ENCODE measurements at places on chromosomes 3 and 15. TPM values are rescaled to one million over a fixed set of nuclear protein-coding genes. Genes with fewer than 3 reads are reported as not detected.

Gene APOD
- 2.1 TPM for total RNA-seq

Gene FSIP1
- total RNA-seq: 0.40 TPM

Gene CCR3
- not detected for total RNA-seq

Gene APPL1
- total RNA-seq: 34.1 TPM

Gene PCYT1A
- 75.7 TPM for total RNA-seq

DNA sequence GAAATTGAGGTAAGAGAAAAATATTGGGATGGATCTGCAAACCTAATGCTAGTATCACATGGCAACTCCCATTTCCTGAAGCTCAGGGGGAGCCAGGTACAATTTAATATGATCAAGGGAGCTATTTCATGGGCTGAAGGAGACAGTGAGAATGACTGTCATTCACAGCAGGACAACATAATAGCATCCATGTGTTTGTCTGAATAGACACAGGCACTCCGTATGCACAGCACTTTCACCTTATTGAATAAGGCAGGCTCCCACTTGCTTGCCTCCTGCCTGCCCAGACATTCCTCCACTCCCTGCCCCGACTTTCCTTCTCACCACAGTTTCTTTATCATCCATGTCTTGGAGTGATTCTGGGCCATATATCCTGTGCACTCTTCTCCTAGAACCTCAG is 156.6 kb upstream of the SLC24A5 start:
- no peak overlapping the region for H3K27ac ChIP-seq
- no peak overlapping the region for H3K4me3 ChIP-seq
- H3K36me3 ChIP-seq: no peaks in the 10 kb centered on the region
- no peak for DNase-seq
- H3K27me3 ChIP-seq: peaks cover 16% of the 10 kb centered on the region

GRCh38 chr3:101722394-101723173 is 1.8 kb upstream of the CEP97 start:
- no peaks in the 10 kb centered on the region for H3K36me3 ChIP-seq
- H3K27me3 ChIP-seq: no peaks in the 10 kb centered on the region
- H3K4me3 ChIP-seq: no peak overlapping the region
- no peak overlapping the region for H3K27ac ChIP-seq
- DNase-seq: no peak

- H3K27me3 ChIP-seq: peaks cover 24% of the 10 kb centered on the region
- peaks cover 2% of the 10 kb centered on the region for H3K36me3 ChIP-seq
- no peak overlapping the region for H3K4me3 ChIP-seq
- no peak for DNase-seq
These were observed 643.9 kb upstream of the ADAMTS9 start for GRCh38 chr3:65331730-65332129.

DNA sequence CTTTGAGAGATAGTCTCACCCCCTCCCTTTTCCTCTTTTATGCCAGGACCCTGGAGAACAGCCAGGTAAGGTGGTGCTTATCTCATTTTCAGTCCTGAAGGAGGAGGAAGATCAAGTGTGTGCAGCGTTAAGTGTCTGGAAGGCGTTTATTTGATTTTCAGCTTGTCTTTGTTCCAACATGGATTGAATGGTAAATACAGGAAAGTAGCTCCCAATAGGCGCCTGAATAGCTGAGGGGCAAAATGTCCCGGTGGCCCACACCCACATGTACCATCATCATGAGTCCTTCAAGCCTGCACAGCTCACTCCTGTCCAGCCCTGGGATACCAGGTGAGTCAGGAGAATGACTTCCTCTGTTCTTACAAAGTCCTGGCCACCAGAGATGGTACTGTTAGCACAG is 73.5 kb downstream of the CEMIP start:
- H3K4me1 ChIP-seq: peaks cover 42% of the 10 kb centered on the region
- H3K36me3 ChIP-seq: peaks cover 23% of the 10 kb centered on the region
- no peaks in the 10 kb centered on the region for H3K27me3 ChIP-seq
- H3K27ac ChIP-seq: no peak overlapping the region
- no peak overlapping the region for H3K4me3 ChIP-seq
- no peak for DNase-seq

- peaks cover 7% of the 10 kb centered on the region for H3K4me1 ChIP-seq
- H3K27ac ChIP-seq: no peak overlapping the region
- H3K27me3 ChIP-seq: no peaks in the 10 kb centered on the region
- peaks cover 23% of the 10 kb centered on the region for H3K36me3 ChIP-seq
These were observed 8.6 kb downstream of the LPCAT4 start for GRCh38 chr15:34358367-34358766.

DNA sequence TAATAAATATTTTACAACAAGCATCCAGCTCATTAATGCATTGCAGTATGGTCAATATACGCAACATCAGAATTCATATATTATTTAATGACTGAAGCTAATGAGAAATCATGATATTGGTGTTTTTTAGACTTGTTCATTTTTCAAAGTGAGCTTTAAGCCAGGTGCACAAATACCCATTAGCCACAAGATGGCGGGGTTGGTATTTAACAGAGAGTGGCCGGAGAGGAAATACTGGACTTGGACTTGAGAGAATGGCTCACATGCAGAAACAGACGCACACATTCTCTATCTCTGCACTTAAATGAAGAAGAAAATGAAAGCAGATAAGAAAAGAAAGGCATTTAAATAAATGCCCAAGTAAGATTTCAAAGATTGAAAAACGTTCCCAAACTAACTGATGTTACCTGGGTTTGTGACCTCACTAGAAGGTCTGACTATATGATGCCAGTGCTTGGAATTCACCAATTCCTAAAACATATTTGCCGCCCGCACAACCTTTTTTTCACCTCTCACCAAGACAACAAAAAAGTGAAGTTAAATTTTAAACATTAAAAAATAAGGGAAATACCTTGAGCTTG is 21.2 kb upstream of the CRBN start:
- no peak for DNase-seq
- no peak overlapping the region for H3K4me3 ChIP-seq
- no peaks in the 10 kb centered on the region for H3K36me3 ChIP-seq
- no peak overlapping the region for H3K27ac ChIP-seq
- peaks cover 29% of the 10 kb centered on the region for H3K27me3 ChIP-seq

- H3K27ac ChIP-seq: no peak overlapping the region
- no peak for DNase-seq
- H3K4me1 ChIP-seq: no peaks in the 10 kb centered on the region
- H3K4me3 ChIP-seq: no peak overlapping the region
These were observed 52.2 kb downstream of the MOBP start for GRCh38 chr3:39519554-39520288.

DNA sequence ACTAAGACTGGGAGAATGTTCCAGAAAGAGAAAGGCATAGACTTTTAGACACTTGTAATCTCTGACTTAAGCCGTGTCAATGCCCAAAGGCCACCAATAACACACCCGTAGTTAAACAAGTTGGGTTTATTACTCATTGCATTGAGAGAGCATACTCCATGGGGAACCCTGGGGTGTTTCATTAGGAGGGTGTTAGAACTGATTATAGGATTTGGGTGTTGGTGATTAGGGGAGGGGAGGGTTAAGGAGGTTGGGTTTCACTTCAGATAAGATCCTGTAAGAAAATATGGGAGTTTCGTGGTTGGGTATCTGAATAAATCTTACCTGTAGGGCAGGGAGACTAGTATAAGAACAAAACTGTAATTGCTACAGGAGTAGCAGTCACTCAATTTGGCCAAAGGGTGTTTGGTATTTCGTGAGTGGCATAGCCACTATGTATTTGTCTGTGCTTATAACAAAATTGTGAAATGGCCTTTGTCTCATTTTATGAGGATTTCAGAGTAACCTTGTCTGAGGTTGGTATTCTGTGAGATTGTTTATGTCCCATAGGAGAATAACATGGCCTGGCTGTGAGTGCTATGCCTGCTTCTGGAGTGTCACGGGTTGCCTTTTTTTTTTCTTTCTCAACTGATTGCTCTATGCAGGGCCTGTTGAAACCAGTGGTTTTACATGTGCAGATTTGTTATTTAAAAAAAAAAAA is 2.9 kb downstream of the HACD3 start:
- peaks cover 48% of the 10 kb centered on the region for H3K4me1 ChIP-seq
- no peak for DNase-seq
- no peaks in the 10 kb centered on the region for H3K27me3 ChIP-seq
- H3K36me3 ChIP-seq: no peaks in the 10 kb centered on the region
- no peak overlapping the region for H3K4me3 ChIP-seq

DNA sequence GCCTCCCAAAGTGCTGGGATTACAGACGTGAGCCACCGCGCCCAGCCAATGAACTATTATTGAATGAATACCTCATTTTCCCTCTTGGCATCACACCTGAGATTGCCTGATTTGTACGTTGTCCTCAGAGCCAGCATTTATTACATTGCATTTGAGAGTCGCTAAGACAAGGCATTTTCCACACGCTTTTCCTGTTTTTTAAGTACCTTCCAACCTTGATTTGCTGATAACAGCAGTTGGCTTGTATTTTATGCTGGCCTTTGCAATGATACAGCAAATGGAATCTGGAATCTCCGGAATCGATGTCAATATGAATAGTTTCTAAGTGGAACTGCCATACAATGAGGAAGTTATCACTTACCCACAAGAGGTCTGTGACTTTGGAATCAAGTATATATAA is 15.7 kb upstream of the CNBP start:
- no peaks in the 10 kb centered on the region for H3K27me3 ChIP-seq
- DNase-seq: no peak
- H3K4me1 ChIP-seq: peaks cover 26% of the 10 kb centered on the region
- no peak overlapping the region for H3K27ac ChIP-seq
- H3K36me3 ChIP-seq: no peaks in the 10 kb centered on the region

DNA sequence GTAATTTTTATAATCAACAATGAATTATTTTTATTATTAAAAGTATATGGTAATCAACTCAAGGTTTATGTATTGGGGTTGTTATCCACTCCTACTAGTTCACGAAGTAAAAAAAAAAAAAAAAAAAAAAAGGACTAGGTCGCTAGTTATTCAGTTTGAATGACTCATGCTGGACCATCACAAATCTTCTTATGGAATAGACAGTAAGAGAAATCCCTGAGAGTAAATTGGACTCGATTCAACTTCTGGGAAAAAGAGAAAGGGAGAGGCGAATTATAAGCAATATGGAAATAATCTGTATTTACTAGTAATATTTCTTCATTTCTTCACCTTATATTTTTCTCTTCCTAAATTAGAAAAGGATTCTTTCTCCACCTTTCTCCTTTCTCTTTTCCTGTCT is 2.0 kb downstream of the MYEF2 start:
- no peak for DNase-seq
- peaks cover under 1% of the 10 kb centered on the region for H3K27me3 ChIP-seq
- H3K4me1 ChIP-seq: peaks cover 14% of the 10 kb centered on the region
- peaks cover 4% of the 10 kb centered on the region for H3K36me3 ChIP-seq

- H3K4me1 ChIP-seq: peaks cover 26% of the 10 kb centered on the region
- no peak for DNase-seq
- peaks cover 19% of the 10 kb centered on the region for H3K36me3 ChIP-seq
- H3K4me3 ChIP-seq: no peak overlapping the region
- H3K27me3 ChIP-seq: no peaks in the 10 kb centered on the region
- H3K27ac ChIP-seq: peak overlapping the region; percentile 66
These were observed 54.3 kb upstream of the NEK10 start for GRCh38 chr3:27423463-27423862.

DNA sequence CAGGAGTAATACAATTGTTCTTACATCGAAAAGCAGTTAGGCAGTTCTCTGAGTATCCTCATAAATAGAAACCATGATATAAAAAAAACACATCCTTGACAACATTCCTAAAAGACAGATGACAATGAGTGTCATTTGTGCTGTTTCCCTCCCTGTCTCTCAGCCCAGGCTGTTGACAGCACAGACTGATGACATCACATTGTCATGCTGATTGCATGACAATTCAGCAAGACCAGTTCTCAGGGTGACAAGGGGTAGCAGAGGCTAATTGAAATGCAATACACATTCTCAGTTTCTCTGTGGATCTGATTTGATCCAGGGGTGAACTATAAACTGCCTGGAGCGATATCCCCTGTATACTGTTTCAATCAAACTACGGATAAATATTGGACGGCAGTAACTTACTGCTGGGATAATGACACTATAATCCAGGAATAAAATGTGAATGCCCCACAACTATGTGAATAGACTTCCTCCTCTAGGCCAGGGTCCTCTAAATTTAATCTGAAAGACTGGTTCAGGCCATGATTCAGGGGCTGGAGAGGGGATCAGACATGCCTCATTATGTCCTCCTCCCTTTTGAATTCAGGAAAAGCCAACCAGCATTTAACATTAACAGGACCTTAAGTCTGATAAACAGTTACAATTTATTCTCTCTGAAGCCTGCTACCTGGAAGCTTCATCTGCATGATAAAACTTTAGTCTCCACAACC is 16.7 kb upstream of the EIF1B start:
- H3K27me3 ChIP-seq: no peaks in the 10 kb centered on the region
- H3K4me3 ChIP-seq: no peak overlapping the region
- H3K36me3 ChIP-seq: peaks cover 5% of the 10 kb centered on the region

- DNase-seq: no peak
- H3K27me3 ChIP-seq: no peaks in the 10 kb centered on the region
- peak overlapping the region; percentile 89 for H3K27ac ChIP-seq
- H3K36me3 ChIP-seq: no peaks in the 10 kb centered on the region
- H3K4me1 ChIP-seq: peaks cover 49% of the 10 kb centered on the region
These were observed 263.9 kb upstream of the TGFBR2 start for GRCh38 chr3:30342318-30343060.

- H3K27ac ChIP-seq: no peak overlapping the region
- peaks cover 29% of the 10 kb centered on the region for H3K4me1 ChIP-seq
- peaks cover 5% of the 10 kb centered on the region for H3K36me3 ChIP-seq
- no peak for DNase-seq
These were observed 132.8 kb downstream of the OSBPL10 start for GRCh38 chr3:31848163-31848818.

DNA sequence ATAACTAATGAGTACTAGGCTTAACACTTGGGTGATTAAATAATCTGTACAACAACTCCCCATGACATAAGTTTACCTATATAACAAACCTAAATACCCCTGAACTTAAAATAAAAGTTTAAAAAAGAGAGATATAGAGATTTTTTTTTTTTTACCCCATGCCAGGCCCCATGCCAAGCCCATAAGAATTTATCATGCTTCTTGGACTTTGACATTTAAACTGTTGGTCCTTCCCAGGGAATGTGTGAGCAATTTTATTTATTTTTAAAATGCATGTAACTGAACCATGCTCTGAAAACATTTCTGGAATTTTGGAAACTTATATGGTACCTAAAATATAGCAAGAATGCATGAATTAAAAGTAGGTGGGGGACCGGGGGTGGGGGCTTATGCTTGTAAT is 26.3 kb downstream of the KLHL6 start:
- H3K27me3 ChIP-seq: no peaks in the 10 kb centered on the region
- H3K27ac ChIP-seq: no peak overlapping the region
- peaks cover 32% of the 10 kb centered on the region for H3K4me1 ChIP-seq
- H3K4me3 ChIP-seq: no peak overlapping the region

GRCh38 chr15:91146728-91147127 is 46.7 kb downstream of the SV2B start:
- H3K27ac ChIP-seq: no peak overlapping the region
- H3K4me1 ChIP-seq: no peaks in the 10 kb centered on the region
- DNase-seq: no peak
- no peak overlapping the region for H3K4me3 ChIP-seq
- no peaks in the 10 kb centered on the region for H3K36me3 ChIP-seq

DNA sequence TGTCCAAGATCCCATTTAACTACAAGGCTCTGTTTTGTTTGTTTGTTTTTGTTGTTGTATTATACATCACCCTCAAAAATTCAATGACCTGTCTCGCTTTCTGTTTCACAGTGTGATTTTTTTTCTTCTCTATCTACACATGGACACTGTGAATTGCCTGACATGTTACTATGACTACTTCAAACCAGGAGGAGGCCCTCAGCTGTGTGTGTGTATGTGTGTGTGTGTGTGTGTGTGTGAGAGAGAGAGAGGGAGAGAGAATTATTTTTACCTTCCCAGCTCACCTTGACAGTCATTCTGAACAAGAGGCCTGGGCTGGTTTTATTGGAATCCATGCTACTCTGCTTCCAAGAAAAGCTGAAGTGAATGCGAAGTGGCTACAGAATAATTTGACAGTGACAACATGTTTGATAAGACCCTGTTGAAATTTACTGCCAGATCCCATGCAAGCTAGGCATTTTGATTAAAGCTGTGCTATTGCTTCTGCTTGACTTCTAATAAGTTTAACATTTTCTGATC is 841.4 kb downstream of the NSUN3 start:
- H3K36me3 ChIP-seq: no peaks in the 10 kb centered on the region
- no peak overlapping the region for H3K4me3 ChIP-seq
- H3K27ac ChIP-seq: no peak overlapping the region
